Adipocyte (in vitro differentiated cells): ENCODE measurements at places on chromosomes 1 and 21.
A peak's percentile ranks its signal among the peaks of the same experiment; 100 is the strongest.

DNA sequence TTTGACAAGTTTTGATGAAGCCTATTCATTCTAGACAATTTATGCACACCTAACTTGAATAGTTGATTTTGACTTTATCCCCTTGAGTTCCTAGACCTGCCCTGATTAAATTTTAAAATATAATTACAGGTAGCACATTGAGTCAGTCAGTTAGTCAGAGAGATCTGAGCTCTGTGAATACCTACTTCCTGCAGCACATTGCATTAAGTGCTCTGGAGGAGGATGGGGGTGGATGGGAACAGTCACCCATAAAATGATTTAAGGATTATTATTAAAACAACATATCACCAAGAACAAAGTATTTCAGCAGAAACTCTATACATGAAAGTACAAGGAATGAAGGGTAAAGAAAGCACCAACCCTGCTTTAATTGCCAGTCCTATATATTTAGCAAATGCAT lies 11.8 kb upstream of the RPF1 start:
- no peak for DNase-seq

GRCh38 chr21:41913230-41913629 lies 34.1 kb upstream of the PRDM15 start:
- DNase-seq, result no peak

- DNase-seq, result peak; percentile 77
Measured at GRCh38 chr1:190175320-190175719, 302.3 kb downstream of the BRINP3 start.

DNA sequence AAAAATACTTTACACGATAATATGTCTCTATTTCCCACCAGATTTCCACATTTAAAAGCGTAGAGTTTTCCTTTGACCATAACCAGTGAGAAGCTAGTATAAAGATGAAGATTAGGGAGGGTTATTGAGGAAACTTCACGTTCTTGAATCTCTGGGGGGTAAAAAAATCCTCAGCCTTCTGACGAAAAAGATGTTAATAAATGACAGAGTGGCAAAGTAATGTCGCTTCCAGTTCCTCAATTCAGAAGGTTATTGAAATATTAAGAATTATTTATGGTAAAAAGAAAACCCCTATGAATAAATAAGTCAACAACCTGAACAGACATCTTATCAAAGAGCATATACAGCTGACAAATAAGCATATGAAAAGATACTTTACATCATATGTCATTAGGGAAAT lies 241.0 kb downstream of the GPATCH2 start:
- no peak for DNase-seq

- no peak for DNase-seq
Measured at GRCh38 chr1:164033782-164034181, 525.2 kb upstream of the PBX1 start.

GRCh38 chr1:145993618-145994390 lies 2.6 kb downstream of the TXNIP start:
- DNase-seq, result no peak
